ENCODE measurements at places on chromosomes 2 and 18.

DNA sequence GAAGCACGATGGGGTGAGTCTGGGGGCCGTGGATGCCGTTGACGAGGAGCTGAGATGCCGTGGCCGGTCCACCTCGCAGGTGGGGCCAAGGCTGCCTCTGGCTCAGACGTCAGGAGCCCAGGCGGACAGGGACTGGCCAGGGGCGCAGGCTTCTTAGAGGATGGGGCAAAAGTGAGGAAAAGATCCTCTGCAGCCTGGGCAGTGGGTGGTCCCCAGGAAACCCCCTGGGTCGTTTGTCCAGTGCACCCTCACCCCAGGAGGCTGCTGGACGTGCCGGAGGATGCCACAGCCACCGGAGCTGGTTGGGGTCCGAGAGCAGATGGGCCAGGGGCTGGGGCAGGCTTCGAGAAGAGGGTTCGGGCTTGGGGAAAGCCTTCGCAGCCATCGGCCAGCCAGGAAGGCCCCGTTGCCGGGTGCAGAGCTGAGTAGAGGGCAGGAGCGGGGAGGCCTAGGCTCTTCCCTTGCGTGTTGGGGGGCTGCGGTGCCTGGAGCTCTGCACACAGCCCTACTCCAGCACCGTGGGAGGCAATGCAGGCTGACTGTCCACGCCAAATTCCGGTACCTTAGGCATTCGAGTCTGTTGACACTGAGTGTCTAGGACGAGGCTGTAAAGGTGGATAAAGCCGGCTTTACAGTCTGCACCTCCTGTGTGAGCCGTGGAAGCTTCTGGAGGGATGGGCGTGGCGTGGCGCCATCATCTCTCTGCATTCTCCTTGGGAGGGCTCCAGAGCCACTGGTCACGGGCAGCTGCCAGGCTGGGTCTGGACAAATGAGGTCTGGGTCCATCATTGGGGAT lies 18.8 kb downstream of the GPC1 start:
- DNase-seq, result no peak

DNA sequence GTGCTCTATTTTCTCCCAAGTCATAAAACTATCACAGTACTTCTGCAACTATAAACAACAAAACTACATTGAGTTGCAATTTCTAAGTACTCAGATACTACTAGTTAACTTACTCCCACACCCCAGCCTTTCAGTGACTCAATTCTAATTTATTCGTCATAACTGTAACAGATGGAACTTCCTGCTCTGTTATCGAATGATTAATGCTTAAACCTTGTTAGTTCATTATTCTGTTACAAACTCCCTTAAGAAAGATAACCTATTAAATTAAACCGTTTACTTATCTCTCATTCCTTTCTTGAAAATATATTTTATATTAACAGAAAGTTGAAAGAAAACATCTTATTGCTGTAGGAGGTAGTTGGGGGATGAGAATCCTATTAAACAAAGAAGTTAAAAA lies 17.0 kb downstream of the TNFAIP6 start:
- no peak for DNase-seq

DNA sequence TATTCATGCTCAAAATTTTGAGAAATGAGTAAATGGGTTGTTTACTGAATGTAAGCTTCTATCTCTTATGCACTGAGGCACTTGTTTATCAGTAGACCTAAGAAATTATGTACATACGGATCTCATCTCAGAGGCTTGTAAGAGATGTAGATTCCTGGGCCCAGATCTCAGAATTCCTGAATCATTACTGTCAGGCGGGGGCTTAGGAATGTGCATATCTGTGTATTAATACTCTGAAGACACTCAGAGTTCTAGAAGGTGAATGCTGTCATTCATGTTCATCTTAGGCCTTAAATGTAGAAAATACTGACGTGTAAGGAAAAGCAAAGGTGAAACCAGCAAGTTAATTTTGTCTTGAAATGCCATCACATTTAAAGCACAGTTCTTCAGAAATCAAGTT lies 169.6 kb downstream of the FMNL2 start:
- no peak for DNase-seq

DNA sequence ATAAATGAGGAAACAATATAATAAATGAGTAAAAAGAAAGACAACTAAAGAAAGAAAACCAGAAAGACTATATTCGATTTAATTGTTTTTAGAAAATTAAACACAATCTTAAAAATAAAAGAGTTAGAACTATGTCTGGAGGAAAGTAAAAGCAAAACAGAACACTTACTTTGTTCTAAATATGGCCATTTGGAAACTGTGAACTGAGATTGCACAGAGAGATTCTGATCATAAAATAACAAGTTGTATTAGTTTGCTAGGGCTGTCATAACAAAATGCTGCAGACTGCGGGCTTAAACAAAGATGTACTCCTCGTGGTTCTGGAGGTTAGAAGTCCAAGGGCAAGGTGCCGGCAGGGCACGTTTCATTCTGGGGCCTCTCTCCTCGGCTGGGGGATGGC lies 128.1 kb upstream of the AQP4 start:
- DNase-seq, result no peak

DNA sequence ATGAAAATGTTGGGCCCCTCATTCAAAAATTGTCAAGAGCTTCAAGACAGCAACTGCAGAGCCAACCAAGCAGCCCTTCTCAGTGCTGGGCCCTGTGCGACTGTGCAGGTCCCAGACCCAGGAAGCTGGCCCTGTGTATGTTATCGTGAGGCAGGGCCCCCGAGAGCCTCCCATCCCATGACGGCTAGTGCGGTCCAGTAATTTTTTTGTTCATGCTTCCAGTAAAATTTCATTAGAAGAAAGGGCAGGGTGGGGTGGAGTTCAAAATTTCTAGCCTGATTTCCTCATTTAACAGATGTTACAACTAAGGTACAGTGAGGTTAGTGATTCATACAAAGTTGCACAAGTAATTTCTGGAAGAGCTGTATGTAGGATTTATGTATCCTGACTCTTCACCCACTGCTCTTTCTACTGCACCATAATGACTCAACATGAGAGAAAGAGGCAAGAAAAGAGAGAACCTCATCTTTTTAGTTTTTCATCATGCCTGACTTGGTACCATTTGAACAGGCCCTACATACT lies 105.5 kb downstream of the ZEB2 start:
- no peak for DNase-seq

GRCh38 chr2:227713291-227713690 lies 4.5 kb downstream of the SLC19A3 start:
- no peak for DNase-seq

GRCh38 chr2:150370561-150370960 lies 116.9 kb downstream of the RND3 start:
- no peak for DNase-seq

DNA sequence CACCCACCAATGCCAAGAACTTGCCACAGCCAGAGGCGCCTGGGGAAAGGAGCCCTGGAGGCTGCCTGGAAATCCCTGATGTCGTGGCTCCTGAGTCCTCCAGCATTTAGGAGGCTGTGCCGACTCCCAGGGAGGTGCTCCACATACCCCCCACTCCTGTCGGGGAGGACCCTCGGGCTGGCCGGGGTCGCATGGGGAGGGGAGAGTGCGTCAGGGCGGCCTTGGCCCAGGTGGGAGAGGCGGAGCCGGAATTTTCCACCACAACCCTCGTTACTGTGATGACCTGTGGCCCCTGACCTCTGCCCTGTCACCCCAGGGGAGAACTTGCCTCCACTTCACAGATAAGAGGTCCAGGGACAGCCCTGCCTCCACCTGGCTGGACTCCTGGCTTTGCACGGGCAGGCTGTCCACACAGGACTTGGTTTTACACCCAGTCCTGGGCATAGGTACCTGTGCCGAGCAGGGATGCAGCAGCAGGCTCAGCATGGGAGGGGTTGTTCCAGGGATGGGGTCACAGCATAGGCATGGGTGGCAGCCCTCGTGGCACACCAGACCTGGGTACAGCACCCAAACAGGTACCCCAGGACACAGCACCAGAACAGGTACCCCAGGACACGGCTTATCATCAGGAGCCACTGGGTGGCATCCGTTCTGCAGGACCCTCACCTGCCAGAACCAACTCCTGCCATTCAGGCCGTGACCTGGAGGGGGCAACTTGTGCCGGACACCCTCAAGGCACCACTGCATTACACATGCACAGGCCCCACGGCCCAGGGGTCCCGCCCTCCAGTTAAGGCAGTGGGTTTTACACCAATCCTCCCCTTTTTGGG lies 12.3 kb upstream of the AGXT start:
- no peak for DNase-seq

- peak; percentile 84 for DNase-seq
Measured at GRCh38 chr2:237432484-237433092, 18.6 kb upstream of the COL6A3 start.

DNA sequence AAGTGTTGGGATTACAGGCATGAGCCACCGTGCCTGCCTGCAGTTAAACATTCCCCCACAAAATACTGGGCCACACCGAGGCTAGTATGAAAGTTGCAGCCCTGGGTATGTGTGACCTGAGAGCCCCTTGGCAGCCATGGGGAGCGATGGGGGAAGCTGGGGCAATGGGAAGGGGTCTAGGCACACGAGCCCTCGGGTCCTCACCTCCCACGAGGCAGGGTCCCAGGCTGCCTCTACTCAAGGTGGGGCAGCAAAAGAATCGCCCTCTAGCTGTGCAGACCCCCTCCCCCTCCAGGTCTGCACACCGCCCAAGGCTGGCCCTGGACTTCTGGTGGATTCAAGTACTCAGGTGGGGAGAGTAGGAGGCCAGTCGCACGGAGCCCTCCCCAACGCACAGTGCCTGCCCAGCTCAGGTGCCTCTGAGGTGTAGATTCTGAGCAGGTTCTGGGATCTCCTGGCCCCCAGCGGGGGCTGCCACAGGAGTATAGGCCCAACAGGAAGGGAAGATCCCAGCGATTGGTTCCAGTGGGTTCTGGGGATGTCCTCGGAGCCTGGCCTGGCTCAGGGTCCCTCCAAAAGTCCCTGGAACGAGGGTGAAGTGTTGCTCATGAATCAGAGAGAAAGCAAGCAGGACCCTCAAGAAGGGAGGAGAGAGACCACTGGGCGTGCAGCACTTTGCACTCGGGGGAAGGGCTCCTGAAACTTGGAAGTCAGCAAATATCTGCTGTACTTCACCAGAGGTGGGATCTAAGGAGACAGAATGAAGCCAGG lies 2.6 kb downstream of the GPR35 start:
- DNase-seq, result no peak

DNA sequence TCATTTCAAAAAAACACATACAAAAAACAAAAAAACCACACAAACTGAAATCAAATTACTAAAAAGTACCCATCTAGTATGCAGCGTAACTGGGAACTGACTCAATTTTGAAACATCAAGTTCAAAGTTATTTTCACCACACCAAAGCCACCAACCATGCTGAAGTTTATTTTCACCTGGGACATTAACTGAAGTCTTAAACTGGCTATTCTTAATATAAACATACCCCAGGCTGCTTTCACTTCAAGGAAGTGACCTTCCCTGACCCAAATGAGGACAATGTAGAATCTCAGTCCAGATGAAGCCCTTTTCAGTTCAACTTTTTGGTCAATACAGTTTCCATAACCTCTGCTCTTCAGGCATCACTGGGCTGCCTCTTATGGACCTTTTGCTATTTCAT lies 84.6 kb downstream of the PIGN start:
- no peak for DNase-seq

DNA sequence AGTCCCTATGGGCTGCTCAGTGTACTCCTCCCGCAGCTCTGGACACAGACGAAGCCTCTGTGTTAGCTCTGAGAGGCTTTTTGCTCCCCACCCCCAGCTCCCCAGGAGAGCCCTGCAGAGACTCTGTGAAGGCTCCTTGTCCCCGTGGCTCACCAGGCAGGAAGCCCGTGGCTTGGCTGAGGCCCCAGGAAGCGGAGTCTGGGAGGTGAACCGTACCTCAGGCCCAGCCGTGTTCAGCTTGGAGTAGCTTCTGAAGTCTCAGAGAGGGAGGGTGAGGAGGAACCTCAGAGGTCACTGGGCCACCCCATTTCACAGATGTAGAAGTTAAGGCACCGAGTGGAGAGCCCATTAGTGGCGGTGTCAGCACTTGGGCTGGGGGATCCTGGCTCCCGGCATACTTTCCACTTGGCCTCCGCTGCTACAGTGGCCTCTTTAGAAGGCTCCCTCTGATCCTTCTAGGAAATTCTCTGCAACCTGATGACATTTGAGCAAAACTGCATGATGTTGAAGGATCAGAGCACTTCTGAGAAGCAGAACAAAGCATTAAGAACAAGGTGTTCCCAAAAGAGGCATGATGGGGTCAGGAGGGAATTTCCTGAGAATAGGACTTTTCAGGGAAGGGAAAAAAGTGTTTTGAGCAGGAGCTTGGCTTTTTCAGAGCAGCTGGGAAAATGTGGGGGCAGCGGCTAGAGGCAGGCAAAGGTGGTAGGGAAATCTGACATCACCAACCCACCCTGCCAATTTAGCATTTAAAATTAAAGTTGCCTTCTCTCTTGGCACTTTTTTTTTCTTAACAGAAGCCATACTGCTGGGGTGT lies 79.1 kb downstream of the MCFD2 start:
- DNase-seq, result no peak

GRCh38 chr2:162092658-162093556 lies 18.9 kb upstream of the DPP4 start:
- DNase-seq, result no peak

DNA sequence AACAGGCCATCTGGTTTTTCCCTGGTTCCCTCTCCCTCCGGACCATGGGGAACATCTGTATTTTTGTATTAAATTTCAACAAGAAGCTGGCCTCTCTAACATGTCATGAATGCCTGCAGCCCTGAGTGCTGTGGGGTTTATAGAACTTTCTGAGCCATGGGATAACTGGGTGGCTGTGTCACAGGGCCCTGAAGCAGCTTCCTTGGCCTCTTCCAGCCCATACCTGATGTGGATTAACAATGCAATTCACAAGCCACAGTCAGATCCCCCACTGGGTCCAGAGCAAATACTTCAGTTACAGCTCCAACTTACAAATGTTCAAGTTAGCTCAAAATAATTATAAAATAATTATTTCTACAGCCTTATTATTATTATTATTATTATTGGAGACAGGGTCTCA lies 307.8 kb upstream of the CELF4 start:
- no peak for DNase-seq

DNA sequence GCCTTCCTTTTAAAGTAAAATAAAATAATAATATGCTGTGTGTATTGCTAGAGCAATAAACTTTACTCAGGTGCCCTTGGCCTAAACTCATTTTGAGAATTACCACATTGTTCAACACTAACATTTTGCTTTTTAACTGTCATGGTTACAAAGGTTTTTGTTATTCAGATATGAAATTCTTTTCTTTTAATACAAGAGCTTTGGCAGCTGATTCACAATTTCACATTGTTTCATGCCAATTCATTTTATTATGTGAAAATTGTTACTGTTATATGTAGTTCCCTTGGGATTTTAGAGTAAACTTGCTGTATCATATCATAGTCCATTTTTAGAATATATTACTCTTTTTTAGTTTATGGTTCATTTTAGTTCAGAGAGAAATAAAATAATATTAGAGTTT lies 65.8 kb upstream of the ZNF804A start:
- no peak for DNase-seq

DNA sequence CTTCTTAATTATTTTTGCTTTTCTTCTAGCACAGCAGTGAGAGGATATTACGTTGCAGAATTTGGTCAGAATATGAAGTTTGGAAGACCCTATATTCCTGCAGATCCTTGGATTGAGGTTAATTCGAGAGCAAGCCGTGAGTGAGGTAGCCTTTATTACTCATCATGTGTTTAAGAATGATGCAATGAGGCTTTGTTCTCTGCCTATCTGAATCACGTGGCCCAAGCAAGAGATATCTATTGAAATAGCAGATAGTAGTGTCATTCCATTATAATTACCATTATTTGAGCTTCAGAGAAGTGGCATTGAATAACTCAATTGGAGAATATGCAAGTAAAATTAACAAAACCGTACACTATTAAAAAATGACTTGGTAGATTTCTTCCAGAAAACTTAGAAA lies 641.1 kb downstream of the TMEM182 start:
- DNase-seq, result no peak

GRCh38 chr2:62792408-62792807 lies 86.9 kb downstream of the EHBP1 start:
- DNase-seq, result no peak

- no peak for DNase-seq
Measured at GRCh38 chr2:85771486-85771885, 17.7 kb downstream of the ATOH8 start.
